ENCODE measurements at places on chromosomes 3 and 15. TPM values are rescaled to one million over a fixed set of nuclear protein-coding genes. Genes with fewer than 3 reads are reported as not detected.

LRRC31 gene
- polyA plus RNA-seq: 0.29 TPM

ASB14 gene
- polyA plus RNA-seq: 0.48 TPM

ISL2 gene
- polyA plus RNA-seq: not detected

WNT5A gene
- 42.8 TPM for polyA plus RNA-seq

CHRM5 gene
- polyA plus RNA-seq: 0.38 TPM

RFX7 gene
- 22.0 TPM for polyA plus RNA-seq

ROBO2 gene
- 83.3 TPM for polyA plus RNA-seq

CA12 gene
- 125 TPM for polyA plus RNA-seq

OSTN gene
- polyA plus RNA-seq: 8.3 TPM

MITF gene
- 37.6 TPM for polyA plus RNA-seq

TAGLN3 gene
- 3.2 TPM for polyA plus RNA-seq

TMEM45A gene
- 22.4 TPM for polyA plus RNA-seq

RETNLB gene
- polyA plus RNA-seq: not detected

SLC51B gene
- 8.5 TPM for polyA plus RNA-seq

XCR1 gene
- 0.22 TPM for polyA plus RNA-seq

ATP13A5 gene
- not detected for polyA plus RNA-seq

CCDC54 gene
- 0.36 TPM for polyA plus RNA-seq

CACNA2D2 gene
- polyA plus RNA-seq: 18.6 TPM

AEN gene
- polyA plus RNA-seq: 8.1 TPM

ATP8B4 gene
- 3.0 TPM for polyA plus RNA-seq

MOBP gene
- polyA plus RNA-seq: 0.20 TPM

TMEM202 gene
- polyA plus RNA-seq: not detected

PLA2G4E gene
- 0.03 TPM for polyA plus RNA-seq

Data from left renal cortex interstitium (tissue), 4 donors.